ENCODE measurements at places on chromosomes 2 and 18. TPM values are rescaled to one million over a fixed set of nuclear protein-coding genes. Genes with fewer than 3 reads are reported as not detected.

GRCh38 chr18:9103376-9103873 is 926 bp downstream of the NDUFV2 start:
- H3K27me3 ChIP-seq: no peaks in the 10 kb centered on the region
- H3K36me3 ChIP-seq: peaks cover 36% of the 10 kb centered on the region
- H3K4me3 ChIP-seq: peak overlapping the region; percentile 100
- DNase-seq: no peak
- H3K4me1 ChIP-seq: peaks cover 59% of the 10 kb centered on the region
- peak overlapping the region; percentile 100 for H3K27ac ChIP-seq

The CNNM4 gene
- total RNA-seq: 9.1 TPM

- H3K4me3 ChIP-seq: no peak overlapping the region
- H3K36me3 ChIP-seq: no peaks in the 10 kb centered on the region
- H3K27me3 ChIP-seq: no peaks in the 10 kb centered on the region
- H3K4me1 ChIP-seq: no peaks in the 10 kb centered on the region
- no peak for DNase-seq
Measured at GRCh38 chr18:61127714-61128467, 205.3 kb upstream of the CDH20 start.

The SP140 gene
- 109 TPM for total RNA-seq

The MATN3 gene
- not detected for total RNA-seq

DNA sequence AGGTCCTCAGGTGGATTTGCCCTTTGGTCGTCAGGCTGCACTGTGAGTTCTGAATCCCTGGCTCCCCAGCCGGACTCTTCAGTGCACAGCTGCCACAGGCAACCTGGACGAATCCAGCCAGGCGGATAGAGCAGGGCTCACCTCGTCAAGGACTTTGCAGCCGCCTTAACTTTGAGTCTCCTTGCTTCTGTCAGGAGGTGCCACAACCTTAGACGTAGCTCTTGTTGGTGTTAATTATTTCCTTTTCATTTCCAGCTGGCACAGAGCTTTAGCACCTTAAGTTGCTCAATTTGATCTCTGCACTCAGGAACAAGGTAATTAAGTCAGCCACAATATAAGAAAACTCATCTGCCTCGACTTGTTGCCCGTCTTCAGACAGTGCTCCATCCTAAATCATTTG is 17.7 kb downstream of the SMIM21 start:
- H3K27ac ChIP-seq: no peak overlapping the region
- no peak overlapping the region for H3K4me3 ChIP-seq
- H3K27me3 ChIP-seq: peaks cover 27% of the 10 kb centered on the region
- DNase-seq: no peak
- peaks cover 21% of the 10 kb centered on the region for H3K4me1 ChIP-seq

- no peak overlapping the region for H3K27ac ChIP-seq
- no peaks in the 10 kb centered on the region for H3K27me3 ChIP-seq
- H3K36me3 ChIP-seq: no peaks in the 10 kb centered on the region
- H3K4me3 ChIP-seq: no peak overlapping the region
Measured at GRCh38 chr2:190802129-190802528, 78.5 kb upstream of the GLS start.

- peak overlapping the region; percentile 99 for H3K27ac ChIP-seq
- no peaks in the 10 kb centered on the region for H3K27me3 ChIP-seq
- H3K4me1 ChIP-seq: peaks cover 39% of the 10 kb centered on the region
- H3K36me3 ChIP-seq: peaks cover 23% of the 10 kb centered on the region
- DNase-seq: peak; percentile 21
Measured at GRCh38 chr2:229920011-229920641, 1.7 kb downstream of the TRIP12 start.

The MZT2A gene
- 178 TPM for total RNA-seq

DNA sequence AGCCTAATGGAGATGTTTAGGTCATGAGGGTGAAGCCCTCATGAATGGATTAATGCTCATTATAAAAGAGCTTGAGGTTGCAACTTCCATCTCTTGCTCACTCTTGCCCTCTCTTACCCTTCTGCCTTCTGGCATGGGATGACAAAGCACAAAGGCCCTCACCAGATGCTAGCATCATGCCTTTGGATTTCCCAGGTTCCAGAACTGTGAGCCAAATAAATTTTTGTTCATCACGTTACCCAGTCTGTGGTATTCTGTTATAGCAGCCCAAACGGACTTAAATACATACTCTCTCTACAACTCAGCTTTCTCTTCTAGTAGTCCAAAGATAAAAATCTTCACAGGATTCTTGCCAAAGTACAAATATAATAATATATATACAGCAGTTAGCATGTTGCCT is 75.8 kb downstream of the LNPK start:
- H3K27ac ChIP-seq: no peak overlapping the region
- no peaks in the 10 kb centered on the region for H3K27me3 ChIP-seq
- H3K4me1 ChIP-seq: no peaks in the 10 kb centered on the region
- no peak for DNase-seq
- H3K4me3 ChIP-seq: no peak overlapping the region

DNA sequence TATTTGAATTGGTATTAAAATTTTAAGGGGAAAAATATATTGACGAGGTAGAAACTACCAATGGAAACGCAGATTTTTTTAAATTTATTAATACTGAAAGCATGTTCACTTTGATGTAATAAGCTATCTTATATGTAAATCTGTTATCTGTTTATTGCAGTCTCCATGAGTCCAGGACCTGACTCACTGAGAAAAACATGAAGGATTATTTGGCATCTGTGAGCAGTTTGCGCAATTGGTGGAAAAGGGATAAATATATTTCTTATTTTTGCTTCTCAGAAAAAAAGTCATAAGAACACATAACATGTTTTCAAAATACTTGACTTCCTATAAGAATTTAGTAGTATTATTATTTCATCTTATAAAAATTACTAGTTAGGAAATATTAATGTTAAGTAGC is 561.4 kb downstream of the ADCYAP1 start:
- H3K27me3 ChIP-seq: no peaks in the 10 kb centered on the region
- H3K36me3 ChIP-seq: no peaks in the 10 kb centered on the region
- H3K27ac ChIP-seq: no peak overlapping the region
- DNase-seq: no peak
- no peaks in the 10 kb centered on the region for H3K4me1 ChIP-seq

The HTRA2 gene
- total RNA-seq: 74.3 TPM

DNA sequence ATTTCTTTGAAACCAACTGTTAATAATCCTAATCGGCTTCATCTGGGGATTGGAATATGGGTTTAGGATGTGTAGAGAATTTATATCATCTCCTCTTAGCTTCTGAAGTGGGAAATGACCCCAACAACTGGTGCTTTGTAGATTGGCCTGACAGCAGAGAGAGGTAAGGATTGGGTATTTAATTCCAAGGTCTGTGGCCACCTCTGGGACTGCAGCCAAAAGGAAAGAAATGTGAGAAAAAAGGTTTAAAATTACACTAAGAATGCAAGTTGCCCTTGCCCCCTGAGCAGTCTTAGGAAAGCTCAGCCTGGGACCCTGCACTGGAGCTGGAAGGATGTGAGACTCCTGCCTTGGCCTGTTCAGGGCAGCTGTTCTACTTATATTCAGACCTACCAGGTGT is 157.1 kb downstream of the FTCDNL1 start:
- no peaks in the 10 kb centered on the region for H3K36me3 ChIP-seq
- peaks cover 16% of the 10 kb centered on the region for H3K27me3 ChIP-seq
- H3K4me1 ChIP-seq: no peaks in the 10 kb centered on the region
- no peak overlapping the region for H3K4me3 ChIP-seq
- no peak for DNase-seq

DNA sequence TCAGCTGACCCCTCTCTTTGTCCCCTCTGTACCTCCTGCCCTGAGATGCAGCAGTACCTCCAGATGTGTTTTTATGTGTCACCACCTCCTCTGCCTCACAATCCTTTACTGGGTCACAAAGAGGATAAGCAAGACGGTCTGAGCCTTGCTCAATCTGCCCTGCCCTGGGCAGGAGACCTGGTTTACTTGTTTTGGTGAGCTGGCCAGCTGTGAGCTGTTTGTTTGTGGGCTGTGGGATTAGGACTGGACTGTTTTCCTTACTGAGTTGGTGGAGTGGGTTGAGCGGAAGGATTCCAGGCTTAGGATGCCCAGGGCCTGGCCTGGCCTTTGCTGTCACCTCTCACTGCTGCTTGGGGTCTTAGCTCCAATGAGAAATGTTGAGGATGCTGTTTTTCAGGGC is 299.5 kb downstream of the SRBD1 start:
- no peaks in the 10 kb centered on the region for H3K27me3 ChIP-seq
- no peak overlapping the region for H3K4me3 ChIP-seq
- no peaks in the 10 kb centered on the region for H3K4me1 ChIP-seq

DNA sequence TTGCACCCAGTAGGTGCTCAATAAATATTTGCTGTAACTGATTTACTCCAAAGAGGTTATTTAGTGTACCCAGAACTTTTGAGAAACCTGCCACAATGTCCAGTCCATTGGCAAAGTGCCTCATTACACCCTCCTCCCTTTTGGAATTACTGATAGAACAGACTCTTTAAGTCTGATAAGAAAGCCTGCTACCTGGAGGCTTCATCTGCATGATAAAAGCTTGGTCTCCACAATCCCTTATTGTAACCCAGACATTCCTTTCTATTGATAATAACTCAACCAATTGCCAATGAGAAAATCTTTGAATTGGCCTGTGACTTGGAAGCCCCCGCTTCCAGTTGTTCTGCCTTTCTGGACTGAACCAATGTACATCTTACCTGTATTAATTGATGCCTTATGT is 281.2 kb upstream of the FBXO11 start:
- no peaks in the 10 kb centered on the region for H3K36me3 ChIP-seq
- H3K27ac ChIP-seq: no peak overlapping the region
- no peak for DNase-seq
- H3K4me3 ChIP-seq: no peak overlapping the region

The PKP4 gene
- 36.0 TPM for total RNA-seq

DNA sequence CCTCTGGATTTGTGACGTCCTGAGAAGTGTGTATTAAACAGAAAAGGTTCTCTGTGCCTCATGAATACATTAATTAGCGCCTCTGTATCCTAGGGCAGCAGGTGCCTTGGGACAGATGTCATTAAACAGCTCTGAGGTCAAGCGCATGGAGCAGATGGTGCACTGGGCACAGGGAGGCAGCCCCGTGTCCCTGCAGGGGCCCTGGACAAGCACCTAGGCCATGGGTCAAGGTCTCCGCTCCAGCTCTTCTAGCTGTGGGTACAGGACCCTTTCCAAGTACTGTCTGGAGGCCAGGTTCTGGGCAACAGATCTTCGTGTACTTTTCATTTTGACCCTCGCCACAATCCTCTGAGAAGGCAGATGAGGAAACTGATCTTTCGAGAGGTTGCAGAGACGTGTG is 126.4 kb downstream of the KCTD1 start:
- H3K4me3 ChIP-seq: no peak overlapping the region
- no peak for DNase-seq
- H3K36me3 ChIP-seq: no peaks in the 10 kb centered on the region
- H3K27me3 ChIP-seq: no peaks in the 10 kb centered on the region
- H3K4me1 ChIP-seq: no peaks in the 10 kb centered on the region

DNA sequence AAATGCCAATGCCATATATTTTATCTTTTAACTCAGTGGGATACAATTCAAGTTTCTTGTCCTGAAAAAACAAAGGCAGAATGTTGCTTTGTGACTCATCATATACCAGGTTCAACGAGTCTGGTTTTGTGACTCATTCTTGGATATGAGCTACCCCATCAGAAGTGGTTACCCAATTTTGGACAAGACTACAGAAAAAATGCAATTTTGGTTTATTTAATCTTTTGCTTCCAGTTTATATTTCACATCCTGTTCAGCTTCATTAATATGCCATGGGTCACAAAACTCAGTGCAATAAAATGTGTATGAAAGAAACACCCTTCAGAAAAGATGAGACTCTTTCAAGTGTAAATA is 25.0 kb downstream of the FN1 start:
- no peak overlapping the region for H3K4me3 ChIP-seq
- H3K27ac ChIP-seq: peak overlapping the region; percentile 83
- peaks cover 25% of the 10 kb centered on the region for H3K4me1 ChIP-seq
- no peaks in the 10 kb centered on the region for H3K36me3 ChIP-seq
- H3K27me3 ChIP-seq: peaks cover 58% of the 10 kb centered on the region

GRCh38 chr2:229132236-229132635 is 138.9 kb downstream of the PID1 start:
- H3K4me3 ChIP-seq: no peak overlapping the region
- no peak for DNase-seq
- H3K4me1 ChIP-seq: no peaks in the 10 kb centered on the region
- no peaks in the 10 kb centered on the region for H3K36me3 ChIP-seq

DNA sequence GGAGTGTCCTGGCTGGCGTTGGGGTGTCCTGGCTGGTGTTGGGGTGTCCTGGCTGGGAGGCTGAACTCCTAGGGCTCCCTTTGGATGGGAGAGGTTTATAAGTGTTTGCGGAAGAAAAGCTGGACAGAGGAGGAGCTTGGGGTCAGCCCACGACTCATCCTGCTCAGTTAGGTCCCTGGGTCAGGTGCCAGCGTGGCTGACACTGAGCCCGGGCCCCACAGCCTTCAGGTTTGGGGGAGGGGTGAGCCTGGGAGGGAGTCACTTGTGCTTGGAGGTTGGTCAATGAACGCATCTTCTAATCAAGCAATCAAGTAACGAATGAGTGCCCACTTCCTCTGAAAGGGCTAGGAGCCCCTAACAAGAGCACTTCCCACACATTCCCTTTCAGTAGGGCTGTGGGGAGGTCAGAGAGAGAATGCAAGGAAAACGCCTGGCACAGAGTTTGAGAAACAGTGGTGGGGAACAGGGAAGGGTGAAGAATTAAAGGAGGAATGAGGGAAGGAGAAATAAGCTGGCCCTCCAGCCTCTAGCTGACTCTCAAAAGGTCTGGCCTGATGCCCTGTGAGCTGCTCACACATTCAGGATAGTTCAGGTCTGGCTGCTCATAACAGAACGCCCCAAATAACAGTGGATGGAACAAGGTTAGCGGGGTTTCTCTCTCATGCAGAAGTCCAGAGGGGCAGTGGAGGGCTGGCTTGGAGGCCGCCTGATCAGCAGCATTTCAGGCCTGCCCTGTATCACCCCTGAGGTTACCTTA is 670 bp downstream of the KCNIP3 start:
- DNase-seq: no peak
- no peaks in the 10 kb centered on the region for H3K36me3 ChIP-seq
- H3K4me1 ChIP-seq: no peaks in the 10 kb centered on the region
- no peak overlapping the region for H3K4me3 ChIP-seq
- H3K27me3 ChIP-seq: peaks cover 6% of the 10 kb centered on the region
- no peak overlapping the region for H3K27ac ChIP-seq

GRCh38 chr2:220835583-220835982 is 736.5 kb downstream of the EPHA4 start:
- DNase-seq: no peak
- no peaks in the 10 kb centered on the region for H3K36me3 ChIP-seq
- no peak overlapping the region for H3K4me3 ChIP-seq
- no peaks in the 10 kb centered on the region for H3K27me3 ChIP-seq
- no peak overlapping the region for H3K27ac ChIP-seq

The ZDBF2 gene
- 15.2 TPM for total RNA-seq
